ENCODE measurements at places on chromosomes 7 and 10. TPM values are rescaled to one million over a fixed set of nuclear protein-coding genes. Genes with fewer than 3 reads are reported as not detected.

Gene OR2AE1
- not detected for total RNA-seq

Gene BMPER
- 0.29 TPM for total RNA-seq

Gene ADO
- total RNA-seq: 22.8 TPM

Gene PNLIPRP3
- total RNA-seq: not detected

Gene NUPR2
- 0.65 TPM for total RNA-seq
